ENCODE measurements at places on chromosomes 6 and 20.

GRCh38 chr6:106924694-106925523, 49.6 kb downstream of the CD24 start:
- H3K27ac ChIP-seq = no peak overlapping the region
- no peak for DNase-seq
- peaks cover 7% of the 10 kb centered on the region for H3K4me1 ChIP-seq
- no peak overlapping the region for H3K4me3 ChIP-seq
- peaks cover 23% of the 10 kb centered on the region for H3K27me3 ChIP-seq
- H3K36me3 ChIP-seq = no peaks in the 10 kb centered on the region

GRCh38 chr20:47775841-47776240, 9.4 kb downstream of the SULF2 start:
- H3K27me3 ChIP-seq = no peaks in the 10 kb centered on the region
- H3K4me1 ChIP-seq = peaks cover 17% of the 10 kb centered on the region
- H3K27ac ChIP-seq = no peak overlapping the region
- no peak for DNase-seq
- no peak overlapping the region for H3K4me3 ChIP-seq

GRCh38 chr20:44537993-44538392, 16.1 kb upstream of the SERINC3 start:
- no peak overlapping the region for H3K27ac ChIP-seq
- DNase-seq = no peak
- H3K27me3 ChIP-seq = no peaks in the 10 kb centered on the region
- no peaks in the 10 kb centered on the region for H3K36me3 ChIP-seq
- H3K4me1 ChIP-seq = no peaks in the 10 kb centered on the region

DNA sequence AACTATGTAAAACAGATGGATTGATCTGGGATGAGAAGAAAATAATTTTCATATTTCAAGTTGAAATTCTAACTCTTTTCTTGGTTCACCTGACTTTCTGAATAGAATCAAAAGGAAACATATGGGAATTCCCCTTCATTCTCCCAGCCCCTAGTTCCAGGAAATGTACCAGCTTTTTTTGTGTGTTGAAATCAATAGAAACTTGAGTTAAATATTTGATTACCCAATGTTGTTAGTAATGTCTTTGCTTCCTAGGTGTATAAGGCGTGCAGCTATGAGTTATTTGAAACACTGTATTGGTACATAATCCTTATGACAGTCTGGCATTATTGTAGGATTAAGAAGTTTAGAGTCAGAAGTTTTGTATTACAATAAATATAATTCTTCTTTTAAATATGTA, 21.5 kb downstream of the VNN2 start:
- no peaks in the 10 kb centered on the region for H3K36me3 ChIP-seq
- H3K27me3 ChIP-seq = no peaks in the 10 kb centered on the region
- DNase-seq = no peak
- no peak overlapping the region for H3K27ac ChIP-seq
- H3K4me3 ChIP-seq = no peak overlapping the region

- no peaks in the 10 kb centered on the region for H3K27me3 ChIP-seq
- no peaks in the 10 kb centered on the region for H3K36me3 ChIP-seq
- H3K27ac ChIP-seq = no peak overlapping the region
These were observed 3.9 kb downstream of the SLA2 start for GRCh38 chr20:36642136-36642535.

Measured in neural crest cell (in vitro differentiated cells).